ENCODE measurements at places on chromosomes 13 and 19.

GRCh38 chr13:71030784-71031183, 836.2 kb downstream of the DACH1 start:
- H3K4me1 ChIP-seq, result peaks cover 14% of the 10 kb centered on the region
- H3K27me3 ChIP-seq, result no peaks in the 10 kb centered on the region
- DNase-seq, result no peak
- H3K4me3 ChIP-seq, result peak overlapping the region; percentile 22

DNA sequence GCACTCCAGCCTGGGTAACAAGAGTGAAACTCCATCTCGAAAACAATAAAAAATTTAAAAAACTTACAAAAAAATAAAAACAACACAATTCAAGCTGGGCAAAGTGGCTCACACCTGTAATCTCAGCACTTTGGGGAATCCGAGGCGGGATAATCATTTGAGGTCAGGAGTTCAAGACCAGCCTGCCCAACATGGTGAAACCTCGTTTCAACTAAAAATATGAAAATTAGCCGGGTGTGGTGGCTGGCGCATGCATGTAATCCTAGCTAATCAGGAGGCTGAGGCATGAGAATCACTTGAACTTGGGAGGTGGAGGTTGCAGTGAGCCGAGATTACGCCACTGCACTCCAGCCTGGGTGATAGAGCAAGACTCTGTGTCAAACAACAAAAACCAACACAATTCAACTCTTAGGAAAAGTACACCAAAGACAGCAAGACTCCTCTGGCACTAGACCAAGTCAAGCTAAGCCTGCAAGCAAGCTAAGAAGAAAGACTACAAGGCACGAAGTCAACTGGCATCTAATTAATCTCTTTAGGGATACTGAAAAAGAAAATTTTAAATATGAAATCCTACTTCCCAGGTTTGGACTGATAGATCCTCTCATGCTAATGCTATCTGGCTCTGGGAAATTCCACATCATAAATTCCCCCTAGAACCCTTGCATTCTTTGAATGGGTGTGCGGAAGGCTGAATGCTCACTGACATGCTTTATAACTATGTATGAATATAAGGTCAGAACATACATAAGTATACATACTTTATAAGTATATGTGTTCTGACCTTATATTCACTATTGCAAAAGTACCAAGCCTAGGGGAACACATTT, 7.9 kb downstream of the PBX4 start:
- H3K27me3 ChIP-seq, result no peaks in the 10 kb centered on the region
- DNase-seq, result no peak
- no peaks in the 10 kb centered on the region for H3K36me3 ChIP-seq
- H3K4me1 ChIP-seq, result peaks cover 1% of the 10 kb centered on the region
- H3K4me3 ChIP-seq, result no peak overlapping the region
- no peak overlapping the region for H3K27ac ChIP-seq

- H3K27me3 ChIP-seq, result no peaks in the 10 kb centered on the region
- no peak overlapping the region for H3K4me3 ChIP-seq
- H3K36me3 ChIP-seq, result peaks cover 29% of the 10 kb centered on the region
These were observed 23.0 kb downstream of the PIN1 start for GRCh38 chr19:9857920-9858746.

GRCh38 chr13:28475916-28476725, 18.8 kb downstream of the FLT1 start:
- no peaks in the 10 kb centered on the region for H3K36me3 ChIP-seq
- H3K27ac ChIP-seq, result no peak overlapping the region
- peaks cover 9% of the 10 kb centered on the region for H3K27me3 ChIP-seq
- peaks cover 11% of the 10 kb centered on the region for H3K4me1 ChIP-seq
- DNase-seq, result no peak

- no peak overlapping the region for H3K4me3 ChIP-seq
- H3K4me1 ChIP-seq, result peaks cover 37% of the 10 kb centered on the region
- no peak overlapping the region for H3K27ac ChIP-seq
These were observed 5.2 kb downstream of the MIER2 start for GRCh38 chr19:339262-339887.

GRCh38 chr19:19285686-19286085, 12.6 kb upstream of the TM6SF2 start:
- no peak overlapping the region for H3K27ac ChIP-seq
- peaks cover 19% of the 10 kb centered on the region for H3K36me3 ChIP-seq
- no peak overlapping the region for H3K4me3 ChIP-seq
- no peak for DNase-seq

- no peaks in the 10 kb centered on the region for H3K27me3 ChIP-seq
- DNase-seq, result no peak
- peak overlapping the region; percentile 49 for H3K27ac ChIP-seq
- no peak overlapping the region for H3K4me3 ChIP-seq
- H3K4me1 ChIP-seq, result no peaks in the 10 kb centered on the region
These were observed 5.6 kb downstream of the TEX29 start for GRCh38 chr13:111325941-111326620.

- no peaks in the 10 kb centered on the region for H3K4me1 ChIP-seq
- no peak for DNase-seq
- no peak overlapping the region for H3K27ac ChIP-seq
- no peak overlapping the region for H3K4me3 ChIP-seq
These were observed 9.4 kb downstream of the ZNF546 start for GRCh38 chr19:40006273-40006691.

DNA sequence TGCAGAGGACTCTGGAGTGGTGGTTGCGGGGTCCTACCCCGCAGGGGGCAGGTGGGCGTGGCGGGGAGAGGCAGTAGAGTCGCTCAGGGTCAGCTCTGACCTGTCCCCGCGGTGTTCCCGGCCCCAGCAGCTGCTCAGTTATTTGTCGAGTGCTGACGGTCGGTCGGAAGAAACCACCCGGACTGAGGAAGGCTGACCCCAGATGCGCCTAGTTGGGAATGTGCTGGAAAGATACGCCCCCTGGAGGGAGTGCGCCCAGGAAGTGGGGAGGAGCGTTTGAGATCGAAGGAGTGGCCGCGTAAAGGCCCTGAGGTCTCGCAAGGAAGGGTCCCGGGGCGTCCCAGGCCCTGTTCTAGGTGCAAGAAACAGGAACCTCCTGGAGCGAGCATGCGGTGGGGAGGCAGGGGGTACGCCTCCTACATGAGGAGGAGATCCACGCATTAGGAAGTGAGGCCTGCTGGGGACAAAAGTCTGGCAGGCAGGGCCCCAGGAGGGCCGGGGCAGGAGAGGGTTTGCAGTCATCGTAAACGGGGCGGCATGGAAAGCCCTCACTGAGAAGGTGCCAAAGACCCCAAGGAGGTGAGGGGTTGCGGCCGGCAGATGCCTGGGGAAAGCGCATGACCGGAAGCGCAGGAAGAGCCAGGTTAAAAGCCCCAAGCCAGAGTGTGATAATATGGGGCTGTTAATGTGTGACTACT, 9.2 kb downstream of the CCDC8 start:
- no peaks in the 10 kb centered on the region for H3K27me3 ChIP-seq
- H3K36me3 ChIP-seq, result no peaks in the 10 kb centered on the region
- peak; percentile 49 for DNase-seq

- H3K27ac ChIP-seq, result peak overlapping the region; percentile 56
- no peak for DNase-seq
- H3K4me1 ChIP-seq, result peaks cover 17% of the 10 kb centered on the region
- H3K36me3 ChIP-seq, result no peaks in the 10 kb centered on the region
- H3K4me3 ChIP-seq, result no peak overlapping the region
These were observed 3.5 kb upstream of the SBNO2 start for GRCh38 chr19:1177322-1178114.

DNA sequence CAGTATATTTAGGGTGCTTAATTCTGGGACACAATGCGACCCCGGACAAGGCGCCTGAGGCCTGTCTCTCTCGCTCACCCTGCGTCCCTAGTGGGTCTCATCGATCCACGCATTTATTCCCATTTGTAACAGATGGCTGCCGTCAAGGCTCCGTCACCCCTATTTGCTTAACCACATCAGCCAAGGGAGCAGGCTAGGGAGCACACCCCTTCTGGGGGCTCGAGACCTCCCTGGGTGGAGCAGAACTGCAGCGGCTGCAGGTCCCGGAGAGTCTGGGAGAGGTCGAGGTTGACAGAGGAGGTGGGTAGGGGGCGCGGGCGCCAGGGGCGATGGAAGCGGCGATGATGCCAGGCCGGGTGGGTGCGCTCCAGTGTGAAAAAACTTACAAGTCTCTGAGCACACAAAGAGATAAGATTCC, 507 bp downstream of the ALG5 start:
- no peaks in the 10 kb centered on the region for H3K27me3 ChIP-seq
- peak overlapping the region; percentile 100 for H3K27ac ChIP-seq
- H3K36me3 ChIP-seq, result peaks cover 5% of the 10 kb centered on the region
- H3K4me3 ChIP-seq, result peak overlapping the region; percentile 99

DNA sequence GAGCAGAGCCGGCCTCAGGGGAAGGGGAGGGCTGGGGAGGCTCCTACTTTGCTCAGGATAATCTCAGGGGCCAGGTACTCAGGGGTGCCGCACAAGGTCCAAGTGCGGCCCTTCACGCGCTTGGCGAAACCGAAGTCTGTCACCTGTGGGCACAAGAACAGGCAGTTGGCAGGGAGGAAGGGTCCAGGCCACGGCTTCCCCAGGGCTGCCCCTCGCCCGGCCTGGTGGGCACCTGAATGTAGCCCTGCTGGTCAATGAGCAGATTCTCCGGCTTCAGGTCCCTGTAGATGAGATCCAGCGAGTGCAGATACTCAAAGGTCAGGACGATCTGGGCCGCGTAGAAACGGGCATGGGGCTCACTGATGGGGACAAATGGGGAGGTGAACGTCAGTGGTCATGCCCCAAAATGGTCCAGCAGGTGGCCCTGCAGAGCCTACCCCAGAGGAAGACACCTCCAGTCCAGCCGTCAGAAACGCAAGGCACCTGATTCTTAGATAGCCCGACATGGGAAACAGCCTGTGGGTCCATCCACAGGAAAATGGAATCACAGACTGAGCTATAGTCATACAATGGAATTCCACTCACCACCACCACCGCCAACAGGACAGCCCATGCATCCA, 7.1 kb upstream of the SAMD1 start:
- no peak overlapping the region for H3K27ac ChIP-seq
- H3K4me1 ChIP-seq, result no peaks in the 10 kb centered on the region
- H3K4me3 ChIP-seq, result no peak overlapping the region
- no peak for DNase-seq
- H3K27me3 ChIP-seq, result no peaks in the 10 kb centered on the region

DNA sequence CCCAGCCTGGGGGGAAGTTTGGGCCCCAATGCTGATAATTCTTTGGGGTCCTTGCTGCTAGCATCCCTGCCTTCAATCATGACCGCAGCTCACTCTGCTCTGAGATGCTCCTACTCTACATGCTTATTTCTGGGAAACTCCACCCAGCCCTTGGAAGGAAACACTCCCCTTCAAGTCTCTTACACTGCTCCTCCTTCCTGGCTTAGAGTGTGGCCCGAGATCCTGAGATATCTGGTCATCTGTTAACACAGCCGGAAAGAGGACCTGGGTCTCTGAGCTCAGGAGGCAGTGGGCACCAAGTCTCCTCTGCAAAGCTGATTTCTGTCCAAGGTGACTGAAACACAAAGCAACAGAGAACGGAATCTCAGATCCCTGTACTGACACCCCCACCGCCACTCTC, 33.0 kb downstream of the CYP4F2 start:
- no peak for DNase-seq
- no peak overlapping the region for H3K27ac ChIP-seq
- H3K4me1 ChIP-seq, result no peaks in the 10 kb centered on the region
- peaks cover 2% of the 10 kb centered on the region for H3K36me3 ChIP-seq
- H3K27me3 ChIP-seq, result no peaks in the 10 kb centered on the region
